CD4-positive, CD25-positive, alpha-beta regulatory T cell (primary cell): ENCODE measurements at places on chromosomes 1 and 21. TPM values are rescaled to one million over a fixed set of nuclear protein-coding genes. Genes with fewer than 3 reads are reported as not detected.

DNA sequence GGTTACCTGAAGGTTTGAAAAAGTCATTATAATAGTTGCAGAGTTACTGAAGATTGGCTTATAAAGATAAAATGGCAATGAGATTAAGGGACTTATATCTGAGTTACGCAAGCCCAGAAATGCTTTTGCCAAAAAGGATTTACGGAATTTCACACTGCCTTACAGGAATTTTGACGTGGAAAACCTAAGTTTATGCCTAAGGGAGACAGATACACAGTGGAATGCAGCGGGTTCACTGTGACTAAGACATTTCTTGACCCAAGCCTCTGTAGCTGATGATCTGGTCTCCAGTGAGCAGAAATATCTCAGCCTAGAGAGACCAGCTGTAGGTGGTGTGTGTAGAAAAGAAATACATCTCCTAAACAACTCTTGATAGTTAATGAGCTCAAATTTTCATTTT is 10.1 kb upstream of the EXO1 start:
- no peaks in the 10 kb centered on the region for H3K4me1 ChIP-seq
- H3K27ac ChIP-seq, result no peak overlapping the region
- no peak for DNase-seq
- no peaks in the 10 kb centered on the region for H3K36me3 ChIP-seq
- peaks cover 5% of the 10 kb centered on the region for H3K27me3 ChIP-seq

GRCh38 chr1:208808301-208808700 is 564.1 kb upstream of the PLXNA2 start:
- H3K27me3 ChIP-seq, result no peaks in the 10 kb centered on the region
- no peak for DNase-seq
- no peaks in the 10 kb centered on the region for H3K36me3 ChIP-seq
- H3K4me3 ChIP-seq, result no peak overlapping the region
- H3K4me1 ChIP-seq, result no peaks in the 10 kb centered on the region
- no peak overlapping the region for H3K27ac ChIP-seq

- peaks cover 11% of the 10 kb centered on the region for H3K4me1 ChIP-seq
- H3K36me3 ChIP-seq, result no peaks in the 10 kb centered on the region
- peak; percentile 61 for DNase-seq
- H3K27ac ChIP-seq, result peak overlapping the region; percentile 44
- H3K4me3 ChIP-seq, result peak overlapping the region; percentile 68
Observed at GRCh38 chr21:32569261-32570230, 15.8 kb downstream of the TCP10L start.

GRCh38 chr1:234520908-234521817 is 42.2 kb upstream of the TARBP1 start:
- peaks cover 3% of the 10 kb centered on the region for H3K27me3 ChIP-seq
- no peak for DNase-seq
- no peak overlapping the region for H3K27ac ChIP-seq
- H3K36me3 ChIP-seq, result no peaks in the 10 kb centered on the region
- H3K4me1 ChIP-seq, result peaks cover 5% of the 10 kb centered on the region

GRCh38 chr1:204080163-204080903 is 7.4 kb downstream of the SOX13 start:
- no peak overlapping the region for H3K4me3 ChIP-seq
- no peaks in the 10 kb centered on the region for H3K4me1 ChIP-seq
- no peak overlapping the region for H3K27ac ChIP-seq

DNA sequence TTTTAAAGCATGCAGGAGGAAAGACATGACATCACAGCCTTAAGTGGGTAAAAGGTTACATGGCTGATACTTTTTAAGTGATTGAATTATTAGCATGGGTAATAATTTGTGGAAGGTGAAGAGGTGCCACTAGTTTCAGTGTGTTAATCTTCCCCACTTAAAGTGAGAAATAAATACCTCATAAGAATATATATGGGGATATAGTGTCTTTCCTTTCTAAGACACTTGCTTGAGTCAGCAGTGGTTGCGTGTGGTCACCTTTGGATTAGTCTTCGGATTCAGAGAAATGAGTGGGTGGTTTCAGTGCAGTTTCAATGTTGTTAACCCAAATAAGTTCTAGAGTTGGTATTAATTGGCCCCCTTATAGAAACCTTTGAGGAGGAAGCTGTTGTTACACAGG is 94.1 kb downstream of the ADGRL2 start:
- H3K27me3 ChIP-seq, result no peaks in the 10 kb centered on the region
- H3K36me3 ChIP-seq, result no peaks in the 10 kb centered on the region
- H3K4me1 ChIP-seq, result no peaks in the 10 kb centered on the region
- H3K27ac ChIP-seq, result no peak overlapping the region
- DNase-seq, result no peak

- peaks cover 15% of the 10 kb centered on the region for H3K27me3 ChIP-seq
- H3K4me1 ChIP-seq, result peaks cover 13% of the 10 kb centered on the region
- no peak overlapping the region for H3K27ac ChIP-seq
- DNase-seq, result no peak
Observed at GRCh38 chr21:38740090-38740489, 65.6 kb upstream of the ETS2 start.

TSPAN2 gene
- 5.0 TPM for total RNA-seq

CFAP57 gene
- not detected for total RNA-seq

FAM163A gene
- total RNA-seq, result not detected

TEDDM1 gene
- total RNA-seq, result not detected

RAB29 gene
- 37.0 TPM for total RNA-seq

C1orf56 gene
- total RNA-seq, result 0.67 TPM

KCNA3 gene
- total RNA-seq, result 120 TPM

TRIM63 gene
- not detected for total RNA-seq

PTAFR gene
- total RNA-seq, result 0.54 TPM
